Endodermal cell (in vitro differentiated cells): ENCODE measurements at places on chromosomes 12 and 14. TPM values are rescaled to one million over a fixed set of nuclear protein-coding genes. Genes with fewer than 3 reads are reported as not detected.
A peak's percentile ranks its signal among the peaks of the same experiment; 100 is the strongest.

GRCh38 chr14:20492486-20492885 lies 12.9 kb upstream of the RNASE10 start:
- H3K36me3 ChIP-seq = no peaks in the 10 kb centered on the region
- no peaks in the 10 kb centered on the region for H3K27me3 ChIP-seq
- H3K4me1 ChIP-seq = no peaks in the 10 kb centered on the region
- no peak overlapping the region for H3K27ac ChIP-seq
- DNase-seq = no peak

DNA sequence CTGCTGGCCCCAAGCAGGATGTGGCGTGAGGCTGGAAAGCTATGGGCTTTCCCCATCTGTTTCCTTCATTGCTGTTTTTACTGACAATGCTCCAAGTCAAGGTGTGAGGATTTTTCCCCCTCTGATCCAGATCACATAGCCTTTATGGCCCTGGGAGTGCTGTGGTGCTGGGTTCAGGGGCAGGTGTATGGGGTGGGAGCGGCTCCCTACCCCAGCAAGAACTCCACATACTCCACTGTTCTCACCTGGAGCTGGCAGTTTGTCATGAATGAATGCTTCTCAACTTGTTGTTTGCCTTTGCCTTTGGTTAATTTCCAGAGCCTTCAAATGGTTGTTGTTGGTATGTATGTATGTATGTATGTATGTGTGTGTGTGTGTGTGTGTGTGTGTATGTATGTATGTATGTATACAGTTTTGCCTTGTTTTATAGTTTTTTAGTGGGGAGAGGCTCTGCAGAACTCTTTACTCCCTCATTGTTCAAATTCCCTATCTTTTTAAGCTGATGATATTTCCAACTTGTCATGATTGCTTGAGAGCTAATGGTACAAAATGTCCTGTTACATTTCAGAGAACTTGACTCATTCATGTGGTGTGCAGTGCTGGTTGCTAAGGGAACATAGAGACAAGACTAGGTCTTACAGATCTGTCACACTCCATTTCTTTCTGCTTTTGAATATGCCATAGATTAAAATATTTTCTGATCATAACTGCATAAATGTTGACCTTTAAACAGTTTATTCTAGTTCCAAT lies 36.6 kb upstream of the ASPG start:
- no peaks in the 10 kb centered on the region for H3K36me3 ChIP-seq
- no peak overlapping the region for H3K27ac ChIP-seq

The ARHGEF25 gene
- total RNA-seq = 11.3 and 12.7 TPM in 2 replicates

DNA sequence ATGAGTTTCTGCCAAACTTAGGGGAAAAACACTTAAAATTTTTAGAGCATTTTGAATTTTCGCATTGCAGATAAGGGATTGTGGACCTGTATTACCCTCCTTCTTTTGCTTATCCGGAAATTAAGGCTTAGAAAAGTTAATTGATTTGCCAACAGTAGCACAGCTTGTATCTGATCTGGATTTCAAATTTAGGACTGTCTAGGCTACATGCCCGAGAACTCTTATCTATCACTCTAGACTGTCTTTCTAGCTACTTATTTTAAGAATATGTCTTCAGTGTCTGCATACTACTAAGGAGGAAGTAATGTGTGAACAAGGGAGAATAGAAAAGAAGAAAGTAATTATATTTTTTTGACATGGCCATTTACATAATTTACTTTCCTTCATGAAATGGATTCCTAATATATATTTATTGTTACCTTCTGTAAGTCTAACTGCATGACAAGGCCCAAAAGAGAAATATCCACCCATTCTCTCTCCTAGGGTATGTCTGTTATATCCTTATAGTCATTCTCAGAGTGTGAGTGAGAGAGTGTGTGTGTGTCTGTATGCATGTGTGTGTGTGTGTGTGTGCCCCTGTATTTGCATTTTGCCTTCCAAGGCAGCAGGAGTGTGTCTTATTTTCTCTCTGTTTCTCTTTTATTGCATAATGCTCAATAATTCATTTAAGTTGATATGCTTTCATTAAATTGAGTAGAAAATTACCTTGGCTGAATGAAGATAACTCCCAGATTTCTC lies 132.1 kb downstream of the SLC5A8 start:
- DNase-seq = peak; percentile 64
- no peaks in the 10 kb centered on the region for H3K36me3 ChIP-seq
- peaks cover 4% of the 10 kb centered on the region for H3K4me1 ChIP-seq
- no peak overlapping the region for H3K27ac ChIP-seq
- no peaks in the 10 kb centered on the region for H3K27me3 ChIP-seq

DNA sequence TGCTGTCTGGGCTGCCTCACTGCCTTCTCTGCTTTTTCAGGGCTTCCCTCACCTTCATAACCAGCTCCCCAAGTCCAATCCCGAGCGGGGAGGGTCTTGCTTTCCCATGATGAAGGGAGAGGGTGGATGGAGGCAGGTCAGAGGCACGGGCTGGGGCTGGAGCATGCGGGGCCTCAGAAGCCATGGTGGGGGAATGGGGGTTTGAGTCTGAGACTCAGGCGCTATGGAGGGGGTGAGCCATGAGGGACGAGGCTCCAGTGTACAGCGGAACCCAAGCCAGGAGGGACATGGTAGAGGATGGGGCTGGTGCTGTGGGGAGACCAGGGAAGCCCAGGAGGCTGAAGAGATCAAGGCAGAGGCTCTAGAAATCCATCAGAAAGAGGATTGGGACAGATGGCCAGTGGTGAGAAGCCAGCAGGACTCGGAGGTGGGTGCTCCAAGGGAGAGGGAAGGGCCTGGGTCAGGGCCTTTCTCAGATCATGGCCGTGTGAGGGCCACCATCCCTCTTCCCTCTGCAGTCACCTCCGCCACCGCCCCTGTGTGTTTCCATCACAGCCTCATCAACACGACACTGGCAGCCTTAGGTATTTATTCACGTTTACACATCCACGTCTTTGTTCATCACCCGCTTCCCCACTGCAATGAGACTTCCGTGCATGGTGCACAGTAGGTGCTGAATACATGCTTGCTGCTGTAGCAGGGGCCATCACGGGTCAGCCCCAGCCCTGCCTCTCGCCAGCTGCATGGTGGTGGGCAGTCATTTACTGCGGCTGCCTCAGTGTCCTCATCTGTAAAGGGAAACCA lies 144.7 kb downstream of the ADGRD1 start:
- H3K4me3 ChIP-seq = no peak overlapping the region
- H3K27ac ChIP-seq = no peak overlapping the region
- H3K36me3 ChIP-seq = no peaks in the 10 kb centered on the region
- H3K4me1 ChIP-seq = no peaks in the 10 kb centered on the region
- peak; percentile 35 for DNase-seq
- H3K27me3 ChIP-seq = no peaks in the 10 kb centered on the region

GRCh38 chr12:117370588-117370987 lies 9.2 kb upstream of the NOS1 start:
- peaks cover 23% of the 10 kb centered on the region for H3K27me3 ChIP-seq
- DNase-seq = no peak

DNA sequence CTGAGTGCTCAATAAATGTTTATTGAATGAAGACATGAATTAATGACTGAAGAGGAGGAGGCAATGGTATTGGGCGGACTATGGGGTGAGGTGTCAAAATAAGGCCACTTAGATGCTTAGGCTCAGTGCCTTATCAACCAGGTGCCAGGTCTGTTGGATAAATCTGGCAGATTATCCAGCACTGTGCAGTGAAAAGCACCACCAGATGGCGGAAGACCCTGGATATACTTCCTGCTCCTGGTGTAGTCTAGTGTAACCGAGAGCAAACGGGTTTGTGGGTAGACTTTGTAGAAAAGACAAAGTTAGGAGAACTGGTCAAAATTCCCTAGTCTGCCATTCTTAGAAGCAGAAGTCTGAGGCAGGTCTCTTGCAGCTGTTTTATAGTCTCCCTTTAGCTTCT lies 306.3 kb downstream of the ATP23 start:
- no peak overlapping the region for H3K27ac ChIP-seq
- DNase-seq = peak; percentile 62
- no peaks in the 10 kb centered on the region for H3K36me3 ChIP-seq
- H3K4me3 ChIP-seq = no peak overlapping the region
- H3K27me3 ChIP-seq = no peaks in the 10 kb centered on the region

- H3K27me3 ChIP-seq = no peaks in the 10 kb centered on the region
- no peaks in the 10 kb centered on the region for H3K4me1 ChIP-seq
- no peak for DNase-seq
- H3K4me3 ChIP-seq = no peak overlapping the region
- no peak overlapping the region for H3K27ac ChIP-seq
These were observed 25.0 kb upstream of the HIGD1C start for GRCh38 chr12:50927356-50927755.

GRCh38 chr12:6084261-6084968 lies 40.1 kb downstream of the VWF start:
- H3K4me3 ChIP-seq = no peak overlapping the region
- peak overlapping the region; percentile 96 for H3K27ac ChIP-seq
- H3K27me3 ChIP-seq = no peaks in the 10 kb centered on the region
- peaks cover 23% of the 10 kb centered on the region for H3K4me1 ChIP-seq
